ENCODE measurements at places on chromosomes 2 and 18.
A peak's percentile ranks its signal among the peaks of the same experiment; 100 is the strongest.

GRCh38 chr2:163135256-163135655 is 296.7 kb upstream of the KCNH7 start:
- no peak for DNase-seq

DNA sequence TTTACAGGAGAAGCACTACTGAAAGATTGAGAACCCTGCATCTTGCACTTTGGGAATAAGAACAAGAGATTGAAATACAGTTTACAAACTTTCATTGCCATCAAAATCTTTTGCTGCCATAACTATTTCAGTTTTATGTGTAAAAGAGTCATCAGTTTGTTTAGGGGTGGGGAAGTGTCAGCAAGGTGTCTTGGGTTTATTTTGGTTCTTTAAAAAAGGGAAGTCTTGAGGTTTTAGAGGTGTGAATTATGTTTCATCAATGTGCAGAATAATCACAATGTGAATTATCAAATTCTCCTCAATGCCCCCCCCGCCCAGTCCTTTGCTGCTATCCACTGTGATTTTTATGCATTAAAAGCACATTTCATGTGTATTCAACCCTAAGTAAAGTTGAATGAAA is 37.4 kb downstream of the SOCS6 start:
- DNase-seq, result no peak

- no peak for DNase-seq
Observed at GRCh38 chr18:52236131-52236530, 103.9 kb upstream of the DCC start.

DNA sequence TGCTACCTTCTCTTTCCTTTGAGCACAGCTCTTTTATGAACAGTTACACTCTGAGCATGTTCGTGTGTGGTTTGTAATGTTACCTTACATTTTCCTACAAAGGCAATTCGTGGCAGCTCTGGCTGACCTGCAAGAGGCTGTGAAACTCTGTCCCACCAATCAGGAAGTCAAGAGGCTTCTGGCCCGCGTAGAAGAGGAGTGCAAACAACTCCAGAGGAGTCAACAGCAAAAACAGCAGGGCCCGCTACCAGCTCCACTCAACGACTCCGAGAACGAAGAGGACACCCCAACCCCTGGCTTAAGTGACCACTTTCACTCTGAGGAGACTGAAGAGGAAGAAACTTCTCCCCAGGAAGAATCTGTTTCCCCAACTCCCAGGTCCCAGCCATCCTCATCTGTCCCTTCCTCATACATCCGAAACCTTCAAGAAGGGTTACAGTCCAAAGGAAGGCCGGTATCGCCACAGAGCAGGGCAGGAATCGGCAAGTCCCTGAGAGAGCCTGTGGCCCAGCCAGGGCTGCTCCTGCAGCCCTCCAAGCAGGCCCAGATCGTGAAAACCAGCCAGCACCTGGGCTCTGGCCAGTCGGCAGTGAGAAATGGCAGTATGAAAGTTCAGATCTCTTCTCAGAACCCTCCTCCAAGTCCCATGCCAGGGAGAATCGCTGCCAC is 56.9 kb downstream of the WDSUB1 start:
- no peak for DNase-seq

- no peak for DNase-seq
Observed at GRCh38 chr18:69127873-69128500, 272.7 kb upstream of the DOK6 start.

DNA sequence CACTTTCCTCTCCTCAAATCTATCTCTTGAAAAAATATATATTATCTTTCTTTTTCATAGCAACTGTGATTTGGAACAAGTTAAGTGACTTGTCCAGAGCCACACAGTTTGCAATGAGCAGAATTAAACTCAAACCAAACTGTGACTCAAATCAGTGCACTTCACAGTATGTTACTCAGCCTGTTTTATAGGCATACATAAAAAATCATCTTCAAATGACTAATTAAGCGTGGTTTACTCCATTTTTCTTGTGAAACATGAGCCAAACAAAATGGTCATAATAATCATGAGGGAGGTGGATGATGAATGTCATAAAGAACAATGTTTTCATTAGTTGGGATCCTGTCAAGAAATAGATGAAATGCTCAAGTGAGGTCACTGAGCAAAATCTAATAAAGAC is 6.1 kb upstream of the CCDC178 start:
- no peak for DNase-seq

DNA sequence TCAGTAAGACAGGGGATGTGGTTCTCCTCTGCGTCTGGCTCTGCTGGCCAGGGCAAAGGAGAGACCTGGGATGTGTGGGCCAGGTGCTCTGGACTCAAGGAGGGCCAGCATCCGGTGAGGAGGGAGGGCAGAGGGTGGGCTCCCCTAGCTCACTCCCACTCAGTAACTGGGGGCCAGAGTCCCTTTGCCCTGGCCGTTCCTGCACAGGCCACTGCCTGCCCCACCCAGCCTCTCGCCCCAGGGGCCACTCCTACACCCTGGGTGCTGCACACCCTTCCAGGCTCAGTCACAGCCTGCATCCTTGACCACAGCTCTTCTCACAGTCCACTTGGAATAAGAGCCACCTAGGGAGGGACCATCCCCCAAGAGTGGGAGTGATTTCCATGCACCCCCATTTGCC is 41.0 kb downstream of the SNED1 start:
- DNase-seq, result no peak

- DNase-seq, result no peak
Observed at GRCh38 chr2:62337403-62337802, 141.5 kb downstream of the B3GNT2 start.

DNA sequence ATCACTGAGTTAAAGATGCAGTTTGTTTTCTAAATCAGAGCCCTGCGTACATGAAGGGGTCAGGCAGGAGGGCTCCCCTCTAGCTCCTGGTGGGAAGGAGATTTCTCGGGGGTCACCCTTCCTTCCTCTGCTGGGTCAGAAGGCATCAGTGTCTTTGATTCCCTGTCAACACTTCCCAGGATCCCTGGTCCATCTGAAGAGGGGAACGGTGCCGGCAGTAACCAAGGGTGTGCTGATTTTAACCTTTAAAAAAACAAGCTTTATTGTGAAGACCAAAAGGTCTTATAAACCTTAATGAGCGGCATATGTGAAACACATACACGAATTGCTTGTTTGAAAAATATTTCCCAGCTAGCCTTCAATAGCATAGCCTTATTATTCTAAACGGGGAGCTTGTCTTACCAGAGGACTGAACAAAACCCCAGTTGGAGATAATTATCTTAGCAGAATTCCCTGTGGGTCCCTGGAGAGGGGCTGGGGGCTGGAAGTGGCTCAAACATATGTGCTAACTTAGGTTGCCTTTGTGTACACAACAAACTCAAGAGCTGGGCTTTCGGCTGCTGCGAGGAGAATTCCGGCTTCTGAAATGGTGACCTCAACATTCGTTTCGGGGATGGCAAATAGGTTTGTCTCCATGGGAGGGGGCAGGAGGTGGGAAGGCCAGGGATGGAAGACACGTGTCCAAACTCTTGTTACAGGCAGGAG is 114.9 kb upstream of the MYCN start:
- DNase-seq, result no peak

DNA sequence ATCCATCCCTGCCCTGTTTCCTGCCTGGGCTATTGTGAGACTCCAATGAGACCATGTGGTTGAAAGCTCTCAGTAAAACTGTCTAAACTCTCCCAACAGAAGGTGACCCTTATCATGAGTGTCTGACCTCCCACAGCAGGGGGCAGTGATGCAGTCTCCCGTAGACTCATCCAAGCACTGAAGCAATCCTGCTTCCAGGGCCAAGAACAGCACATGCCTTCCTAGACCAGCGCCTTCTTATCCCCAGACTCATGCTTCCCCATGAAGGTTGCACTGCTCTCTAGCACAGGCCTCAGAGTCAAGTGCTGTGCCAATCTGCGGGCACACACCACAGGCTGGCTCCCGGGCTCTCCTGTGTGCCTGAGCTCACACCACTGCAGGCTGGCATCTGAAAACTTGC is 112.3 kb downstream of the TNS1 start:
- DNase-seq, result peak; percentile 94

DNA sequence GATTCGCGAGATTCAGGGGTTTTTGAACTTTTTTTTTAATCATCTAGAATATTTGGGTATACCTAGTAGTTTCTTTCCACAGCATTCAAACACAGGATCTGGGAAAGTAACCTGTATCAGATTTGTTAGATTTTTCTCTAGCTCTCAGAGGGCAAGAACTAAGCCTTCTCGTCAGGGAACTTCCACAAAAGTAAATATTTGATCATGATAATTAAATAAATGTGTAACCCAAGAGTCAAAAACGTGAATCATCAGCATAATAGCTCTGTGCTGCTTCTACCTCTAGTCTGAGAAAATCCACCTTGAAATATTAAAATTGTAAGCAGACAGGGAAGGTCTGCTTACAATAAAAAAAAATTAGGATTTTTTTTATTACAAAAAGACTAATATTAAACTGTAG is 225.7 kb upstream of the SPOPL start:
- DNase-seq, result no peak
